ENCODE measurements at places on chromosomes 2 and 18.

DNA sequence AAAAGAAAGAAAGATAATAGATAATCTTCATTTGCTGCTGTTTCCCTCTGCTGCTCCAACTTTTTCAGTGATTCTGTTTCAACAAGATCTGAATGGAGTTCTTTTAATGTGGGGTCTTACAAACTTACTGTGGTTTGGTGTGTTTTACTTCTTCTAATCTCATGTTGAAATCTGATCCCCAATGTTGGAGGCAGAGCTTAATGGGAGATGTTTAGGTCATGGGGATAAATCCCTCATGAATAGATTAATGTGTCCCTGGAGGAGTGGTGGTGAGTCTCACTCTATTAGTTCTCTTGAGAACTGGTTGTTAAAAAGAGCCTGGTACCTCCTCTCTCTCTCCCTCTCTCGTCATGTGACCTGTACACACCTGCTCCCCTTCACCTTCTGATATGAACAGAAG is 442.4 kb downstream of the EPHA4 start:
- no peak for DNase-seq

- DNase-seq = no peak
Observed at GRCh38 chr2:96320326-96320725, 4.8 kb upstream of the ITPRIPL1 start.

- no peak for DNase-seq
Observed at GRCh38 chr18:33840212-33840593, 262.2 kb downstream of the ASXL3 start.

DNA sequence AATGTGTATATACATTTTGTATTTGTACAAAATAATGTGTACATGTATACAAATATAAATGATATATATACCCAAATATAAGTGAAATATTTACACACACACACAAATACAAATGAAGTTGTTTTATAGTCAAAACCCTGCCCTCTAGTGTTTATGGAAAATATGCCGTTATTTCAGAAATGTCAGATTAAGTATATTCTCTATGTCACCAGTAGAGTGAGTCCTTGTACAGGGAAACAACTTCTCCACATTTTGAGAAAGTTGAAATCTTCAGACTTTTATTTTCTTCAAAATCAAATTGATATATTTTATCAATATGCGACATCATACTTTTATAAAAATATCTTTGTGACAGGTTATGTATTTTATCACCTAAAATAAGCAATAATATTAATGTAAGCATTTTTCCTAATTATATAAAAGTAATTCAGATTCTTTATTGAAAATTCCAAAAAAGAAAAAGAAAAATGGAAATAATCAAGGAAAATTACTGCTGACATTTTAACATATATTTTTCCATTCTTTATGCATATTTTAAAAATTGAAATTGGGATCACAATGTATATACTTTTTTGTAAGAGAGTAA is 22.4 kb downstream of the ARL6IP6 start:
- peak; percentile 57 for DNase-seq

GRCh38 chr2:241123816-241124536 is 21.9 kb upstream of the MTERF4 start:
- no peak for DNase-seq

DNA sequence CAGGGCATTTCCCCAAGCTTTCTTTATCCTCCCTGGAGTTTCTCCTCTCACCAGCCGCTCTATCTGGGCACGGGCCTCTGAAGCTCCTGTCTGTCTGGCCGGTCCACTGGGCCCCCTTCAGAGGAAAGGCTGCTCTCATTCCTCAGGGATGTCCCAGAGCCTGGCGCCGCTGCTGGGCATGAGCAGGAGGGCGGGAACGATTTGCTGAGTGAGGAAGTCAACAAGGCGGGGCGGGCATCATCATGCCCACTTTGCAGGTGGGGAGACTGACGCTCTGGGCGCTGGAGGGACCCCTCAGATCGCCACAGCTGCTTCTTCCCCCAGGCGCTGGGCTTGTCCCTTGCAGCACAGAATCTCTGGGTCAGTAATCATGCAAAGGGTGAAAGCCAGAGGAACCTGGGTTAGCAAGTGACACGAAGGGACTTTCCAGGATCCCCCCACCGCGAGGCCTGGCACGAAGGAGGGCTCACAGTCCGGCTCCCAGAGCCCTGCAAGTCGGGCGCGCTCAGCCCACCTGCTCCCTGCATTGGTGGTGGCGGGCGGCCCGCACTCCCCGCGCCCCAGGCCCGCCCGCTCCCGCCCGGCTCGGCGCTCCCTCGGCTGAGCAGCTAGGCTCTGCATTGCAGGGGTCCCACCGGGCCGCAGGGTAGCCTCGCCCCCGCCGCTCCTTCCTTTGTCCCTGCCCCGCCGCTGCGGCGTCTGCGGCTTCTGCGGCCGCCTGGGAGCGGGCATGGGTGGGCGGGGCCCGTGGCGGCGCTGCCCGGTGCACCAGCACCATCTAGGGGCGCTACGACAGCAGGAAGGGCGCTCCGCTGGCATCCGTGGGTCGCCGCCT is 157.8 kb downstream of the CYRIA start:
- peak; percentile 28 for DNase-seq

DNA sequence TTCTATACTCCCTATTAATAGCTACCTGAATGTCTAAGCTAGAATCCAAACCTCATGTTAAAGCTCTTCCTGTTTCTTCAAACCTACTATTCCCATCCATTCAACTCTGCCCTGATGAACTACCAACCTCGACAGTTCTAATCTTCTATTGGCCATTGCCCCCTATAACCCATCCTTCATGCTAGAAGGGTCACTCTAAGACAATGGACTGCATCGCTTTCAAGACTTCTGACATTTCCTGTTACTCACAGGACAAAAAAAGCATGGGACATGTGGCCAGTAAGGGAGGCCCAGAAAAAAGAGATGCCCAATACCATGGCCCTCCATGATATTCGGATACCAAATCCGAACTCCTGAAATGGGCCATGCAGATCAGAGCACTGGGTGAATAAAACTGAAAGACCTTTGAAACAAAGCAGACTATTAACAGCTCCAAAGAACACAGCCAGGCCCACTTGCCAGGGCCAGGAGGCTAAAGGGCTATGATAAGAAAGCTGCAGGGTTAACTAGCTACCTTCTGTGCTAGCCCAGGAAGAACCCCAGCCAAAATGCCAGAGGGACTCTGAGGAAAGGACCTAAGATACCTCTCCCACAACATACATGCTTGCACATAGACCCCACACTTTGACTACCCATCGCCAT is 4.5 kb downstream of the B4GALT6 start:
- DNase-seq = no peak
